IMR-90 (cell line): ENCODE measurements at places on chromosomes 5 and 9. TPM values are rescaled to one million over a fixed set of nuclear protein-coding genes. Genes with fewer than 3 reads are reported as not detected.

GRCh38 chr9:17970277-17970676, 391.4 kb downstream of the SH3GL2 start:
- no peak for DNase-seq
- H3K27me3 ChIP-seq, result no peaks in the 10 kb centered on the region
- no peaks in the 10 kb centered on the region for H3K4me1 ChIP-seq
- no peak overlapping the region for H3K27ac ChIP-seq
- no peak overlapping the region for H3K4me3 ChIP-seq

Gene SNX2
- total RNA-seq, result 52.9 and 54.7 TPM in 2 replicates

GRCh38 chr9:88462191-88462590, 72.8 kb upstream of the NXNL2 start:
- DNase-seq, result peak; percentile 79
- no peak overlapping the region for H3K27ac ChIP-seq
- H3K4me3 ChIP-seq, result no peak overlapping the region

Gene IL6ST
- 506 and 533 TPM in 2 replicates for total RNA-seq

Gene SPATA31D1
- not detected in 2 replicates for total RNA-seq

DNA sequence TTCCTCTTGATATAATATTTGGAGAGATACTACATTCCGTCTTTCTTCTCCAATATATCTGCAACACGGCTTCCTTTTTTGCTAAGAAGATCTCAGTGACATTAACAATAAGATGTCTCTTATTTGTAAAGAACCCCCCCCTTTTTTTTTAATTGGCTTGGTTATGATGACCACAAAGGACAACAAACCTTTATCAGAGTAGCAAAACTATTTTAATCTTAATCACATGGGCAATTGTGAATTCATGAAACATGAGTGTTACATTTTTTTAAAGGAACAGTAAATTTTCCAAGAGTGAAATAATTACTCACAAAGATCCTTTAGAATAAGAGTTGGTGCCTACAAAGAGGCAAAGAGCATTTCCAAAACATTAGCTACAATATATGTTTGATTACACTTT, 554.1 kb downstream of the MAT2B start:
- no peak overlapping the region for H3K27ac ChIP-seq
- no peak overlapping the region for H3K4me3 ChIP-seq
- no peaks in the 10 kb centered on the region for H3K4me1 ChIP-seq
- no peak for DNase-seq
- H3K36me3 ChIP-seq, result no peaks in the 10 kb centered on the region
- no peaks in the 10 kb centered on the region for H3K27me3 ChIP-seq

- H3K27me3 ChIP-seq, result no peaks in the 10 kb centered on the region; the same call in 1 of the 2 replicates
- H3K4me1 ChIP-seq, result no peaks in the 10 kb centered on the region; the same call in 1 of the 2 replicates
- H3K36me3 ChIP-seq, result no peaks in the 10 kb centered on the region
- H3K4me3 ChIP-seq, result peak within 1 kb of the TSS; percentile 24
These were observed at the start of gene GRIA1 for GRCh38 chr5:153490118-153491037. GRIA1 (plus strand) TSS chr5:153490670.

DNA sequence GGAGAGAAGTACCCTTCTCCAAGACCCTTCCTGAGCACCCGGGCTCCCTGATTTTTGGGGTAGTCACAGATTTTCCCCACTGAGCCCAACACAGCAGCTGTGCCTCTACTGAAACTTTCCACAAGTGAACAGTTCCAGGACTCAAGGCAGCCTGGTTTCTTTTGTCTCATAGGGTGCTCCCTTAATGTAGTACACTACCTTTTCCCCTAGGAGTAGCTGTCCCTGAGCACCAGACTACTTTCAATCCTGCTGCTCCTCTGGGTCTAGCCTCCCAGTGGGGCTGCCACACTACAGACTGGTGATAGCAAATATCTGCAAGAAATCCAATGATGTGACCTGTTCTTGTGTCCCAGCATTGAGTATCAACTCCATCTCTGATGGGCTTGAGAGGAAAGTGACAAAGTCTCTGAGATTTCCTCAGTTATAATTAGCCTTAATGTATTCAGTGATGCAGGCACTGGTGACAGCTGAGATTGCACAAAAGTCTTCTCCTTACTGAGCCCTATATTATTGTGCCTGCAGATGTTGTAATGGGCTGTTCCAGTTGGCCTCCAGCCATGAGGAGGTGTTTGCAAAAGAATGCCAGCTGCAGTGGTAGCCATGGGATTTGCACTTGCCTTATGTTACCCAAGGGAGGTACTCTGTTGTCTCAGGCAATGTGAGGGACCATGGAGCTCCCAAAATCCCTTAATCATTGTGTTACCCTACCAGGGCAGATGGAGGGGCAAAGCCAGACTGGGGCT, 1802.5 kb downstream of the EFNA5 start:
- H3K27ac ChIP-seq, result no peak overlapping the region
- DNase-seq, result no peak
- H3K27me3 ChIP-seq, result no peaks in the 10 kb centered on the region

GRCh38 chr5:115433918-115434317, 110.7 kb downstream of the FEM1C start:
- no peak overlapping the region for H3K27ac ChIP-seq
- DNase-seq, result peak; percentile 15
- 0 out of 2 replicates have a peak, but pooled peaks cover 2% of the 10 kb centered on the region for H3K4me1 ChIP-seq
- no peak overlapping the region for H3K4me3 ChIP-seq
- H3K27me3 ChIP-seq, result no peaks in the 10 kb centered on the region; the same call in 1 of the 2 replicates

Gene RNF130
- total RNA-seq, result 12.5 and 12.9 TPM in 2 replicates

Gene LRRC70
- 0.36 and 0.83 TPM in 2 replicates for total RNA-seq

Gene CAMSAP1
- total RNA-seq, result 19.5 and 21.1 TPM in 2 replicates

Gene BHMT
- not detected in 2 replicates for total RNA-seq
